ENCODE measurements at places on chromosomes 5 and 9.

GRCh38 chr5:168368854-168369253, 77.4 kb downstream of the WWC1 start:
- no peak for DNase-seq

- DNase-seq, result no peak
Measured at GRCh38 chr9:114088571-114089170, 10.4 kb downstream of the KIF12 start.

DNA sequence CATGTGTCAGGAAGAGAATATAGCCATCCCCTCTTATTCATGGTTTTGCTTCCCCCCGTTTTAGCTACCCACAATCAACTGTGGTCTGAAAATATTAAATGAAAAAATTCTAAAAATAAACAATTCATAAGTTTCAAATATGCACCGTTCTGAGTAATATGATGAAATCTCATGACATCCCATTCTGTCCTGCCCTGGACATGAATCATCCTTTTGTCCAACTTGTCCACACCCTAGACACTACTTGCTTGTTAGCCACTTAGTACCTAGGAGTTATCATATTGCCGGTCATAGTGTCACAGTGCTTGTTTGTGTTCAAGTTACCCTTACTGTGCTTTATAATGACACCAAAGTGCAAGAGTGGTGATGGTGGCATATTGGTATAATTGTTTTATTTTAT, 113.5 kb downstream of the CAAP1 start:
- no peak for DNase-seq

DNA sequence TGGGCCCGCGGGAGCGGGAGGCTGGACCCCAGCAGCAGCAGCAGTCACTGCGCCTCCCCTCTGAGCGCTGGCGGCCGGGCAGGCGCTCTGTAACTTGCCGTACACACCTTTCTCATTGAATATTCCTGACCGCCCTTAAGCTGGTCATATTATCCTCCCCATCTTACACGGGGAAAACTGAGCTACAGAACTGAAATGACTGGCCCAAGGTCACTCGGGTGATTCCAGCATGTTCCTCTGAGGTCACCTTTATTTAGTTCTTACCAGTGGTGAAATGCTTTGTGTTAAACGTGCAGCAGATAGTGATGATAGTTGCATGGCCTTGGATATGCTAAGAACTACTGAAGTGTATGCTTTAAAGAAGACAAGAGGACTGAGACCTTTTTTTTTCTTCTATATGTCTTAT, 607 bp downstream of the UQCRQ start:
- DNase-seq, result no peak

DNA sequence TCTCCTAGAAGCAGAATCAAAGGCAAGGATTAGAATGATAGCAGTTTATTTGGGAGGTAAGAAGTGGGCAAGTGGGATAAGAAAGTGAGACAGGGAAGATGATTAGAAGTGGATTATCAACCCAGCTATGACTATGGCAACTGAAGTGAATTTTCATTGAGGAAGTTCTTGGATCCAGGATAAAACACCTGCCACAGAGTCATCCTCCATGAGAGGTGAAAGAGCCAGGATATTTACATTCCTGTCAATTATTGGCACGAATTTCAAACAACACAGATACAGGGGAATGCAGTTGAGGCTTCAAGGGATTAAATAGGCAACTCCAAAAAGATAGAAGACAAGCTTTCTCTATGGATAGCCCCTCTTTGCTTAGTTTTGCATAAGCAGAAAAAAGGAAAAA, 31.8 kb upstream of the ZNF366 start:
- DNase-seq, result no peak

GRCh38 chr9:14799030-14799429, 76.5 kb upstream of the CER1 start:
- DNase-seq, result no peak

DNA sequence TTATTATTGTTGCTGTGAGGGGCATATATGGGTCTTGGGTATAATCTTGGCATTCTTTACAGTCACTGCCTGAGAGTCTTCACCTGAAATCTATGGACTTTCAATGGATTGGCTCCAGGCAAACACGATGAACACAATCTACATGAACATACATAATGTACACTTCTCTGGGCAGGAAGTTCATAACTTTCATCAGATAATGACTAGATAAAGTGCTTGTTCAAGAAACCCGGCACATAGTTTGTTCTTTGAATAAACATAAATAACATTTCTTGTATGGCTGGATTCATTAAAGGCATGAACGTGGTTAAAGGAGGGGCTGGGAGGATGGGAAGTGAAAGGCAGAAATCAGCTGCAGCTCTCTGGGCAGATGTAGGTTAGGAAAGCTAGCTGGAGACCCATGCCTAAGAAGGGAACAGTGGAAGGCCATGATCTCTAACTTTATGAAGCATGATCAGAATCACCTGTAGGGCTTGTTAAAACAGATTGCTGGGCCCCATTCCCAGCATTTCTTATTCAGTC, 306.9 kb upstream of the EFNA5 start:
- no peak for DNase-seq

GRCh38 chr5:138824924-138825863, 49.9 kb downstream of the LRRTM2 start:
- DNase-seq, result no peak

GRCh38 chr5:93076566-93076965, 504.5 kb downstream of the NR2F1-AS1 start:
- DNase-seq, result no peak

- no peak for DNase-seq
Measured at GRCh38 chr5:91777671-91778070, 394.6 kb upstream of the ARRDC3 start.

- DNase-seq, result no peak
Measured at GRCh38 chr9:113958556-113958955, 82.4 kb downstream of the ZNF618 start.

- DNase-seq, result no peak
Measured at GRCh38 chr9:4921449-4921848, 63.6 kb upstream of the JAK2 start.

DNA sequence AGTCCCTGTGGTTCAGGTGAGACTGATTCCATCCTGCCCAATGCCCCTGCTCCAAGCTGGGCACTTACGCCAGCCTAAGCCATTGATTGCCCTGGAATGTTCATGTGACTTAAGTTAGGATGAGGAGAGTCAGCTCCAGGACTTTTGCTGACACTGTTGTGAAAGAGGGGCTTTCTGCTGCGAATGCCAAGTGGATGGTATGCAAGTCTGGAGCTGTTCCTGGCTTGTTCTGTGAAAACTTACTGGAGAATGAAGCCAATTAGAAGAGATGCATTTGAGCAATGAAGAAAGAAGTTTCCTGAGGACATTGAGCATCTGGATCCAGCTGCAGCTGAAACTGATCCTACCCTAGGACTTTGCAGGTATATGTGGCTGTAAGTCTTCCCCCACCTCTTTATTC, 61.2 kb upstream of the ZFR start:
- DNase-seq, result no peak

DNA sequence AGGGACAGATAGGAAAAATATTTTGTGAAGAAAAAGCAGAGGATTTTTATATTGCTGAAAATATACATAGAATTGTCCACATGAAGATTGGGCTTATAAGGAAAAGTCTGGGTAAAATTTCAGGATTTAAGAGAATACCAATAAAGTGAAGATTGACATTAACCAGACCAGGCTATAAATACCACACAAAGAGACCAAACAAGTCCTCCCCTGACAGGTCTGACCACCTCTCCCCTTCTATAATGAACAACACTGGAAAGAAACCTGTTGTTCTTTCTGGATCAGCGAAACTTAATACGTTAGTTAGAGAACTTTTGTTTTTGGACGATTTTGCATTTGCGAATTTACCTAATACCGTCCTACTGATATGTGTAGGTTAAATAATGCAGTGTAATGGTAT, 138.3 kb downstream of the ISL1 start:
- no peak for DNase-seq

GRCh38 chr5:78562001-78562400, 86.6 kb downstream of the LHFPL2 start:
- no peak for DNase-seq

GRCh38 chr9:105299190-105299854, 54.9 kb downstream of the SLC44A1 start:
- DNase-seq, result peak; percentile 68

DNA sequence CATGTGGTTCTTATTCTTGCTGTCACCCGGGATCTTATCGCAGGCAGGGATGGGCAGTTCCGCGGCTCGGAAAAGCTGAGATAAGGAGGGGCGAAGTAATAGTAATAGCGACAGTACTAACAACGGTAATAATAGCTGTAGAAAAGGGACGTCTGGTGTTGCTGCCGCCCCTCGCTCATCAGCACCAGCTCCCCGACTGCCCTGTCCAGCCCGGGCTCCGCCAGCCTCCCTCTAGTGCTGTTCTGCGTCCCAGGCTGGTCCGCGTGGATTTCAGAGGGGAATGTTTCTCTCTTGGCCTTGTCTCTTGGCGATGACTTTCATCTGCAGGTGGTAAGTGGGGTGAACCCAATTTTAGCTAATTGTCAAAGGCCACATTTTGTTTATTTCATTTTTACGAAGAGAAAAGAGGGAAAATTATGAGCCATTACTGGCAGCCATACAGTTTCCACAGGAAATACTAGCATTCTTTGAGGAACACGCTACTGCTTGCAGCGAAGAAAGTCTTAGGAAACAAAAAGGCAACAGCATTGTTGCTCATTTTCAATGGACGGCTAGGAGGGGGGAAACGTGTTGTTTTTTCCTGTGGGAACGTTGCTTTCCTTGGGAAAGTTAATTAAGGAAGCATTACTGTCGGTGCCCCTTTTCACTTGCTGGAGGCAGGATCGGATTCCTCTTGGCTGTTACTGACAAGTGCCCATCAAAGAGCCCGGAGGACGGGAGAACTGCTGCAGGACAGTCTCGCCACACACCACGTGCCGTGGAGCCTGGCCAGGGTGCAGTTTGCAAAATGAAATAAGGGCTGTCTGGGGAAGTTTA, 762 bp downstream of the SNCAIP start:
- DNase-seq, result no peak

GRCh38 chr9:70000469-70000868, 43.2 kb upstream of the MAMDC2 start:
- DNase-seq, result no peak

DNA sequence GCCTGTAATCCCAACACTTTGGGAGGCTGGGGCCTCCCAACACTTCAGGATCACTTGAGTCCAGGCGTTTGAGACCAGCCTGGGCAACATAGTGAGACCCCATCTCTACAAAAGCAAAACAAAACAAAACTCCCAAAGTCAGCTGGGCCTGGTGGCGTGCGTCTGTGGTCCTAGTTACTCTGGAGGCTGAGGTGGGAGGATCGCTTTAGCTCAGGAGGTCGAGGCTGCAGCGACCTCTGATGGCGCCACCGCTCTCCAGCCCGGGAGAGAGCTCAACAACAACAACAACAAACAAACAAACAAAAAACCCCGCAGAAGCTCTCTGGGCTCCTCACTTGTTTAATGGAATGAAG, 528 bp downstream of the ACOT12 start:
- DNase-seq, result no peak

DNA sequence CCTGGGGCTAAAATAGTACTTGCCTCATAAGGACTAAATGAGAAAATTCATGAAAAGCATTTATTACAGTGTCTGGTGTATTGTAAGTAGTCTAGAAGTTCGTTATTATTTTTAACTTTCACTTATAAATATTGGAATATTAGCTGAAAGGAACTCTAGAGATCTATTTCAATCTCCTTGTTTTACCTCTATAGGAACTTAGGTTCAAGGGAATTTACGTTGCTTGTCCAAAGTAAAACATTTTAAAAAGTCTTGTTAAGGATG, 55.5 kb downstream of the GARNL3 start:
- no peak for DNase-seq

DNA sequence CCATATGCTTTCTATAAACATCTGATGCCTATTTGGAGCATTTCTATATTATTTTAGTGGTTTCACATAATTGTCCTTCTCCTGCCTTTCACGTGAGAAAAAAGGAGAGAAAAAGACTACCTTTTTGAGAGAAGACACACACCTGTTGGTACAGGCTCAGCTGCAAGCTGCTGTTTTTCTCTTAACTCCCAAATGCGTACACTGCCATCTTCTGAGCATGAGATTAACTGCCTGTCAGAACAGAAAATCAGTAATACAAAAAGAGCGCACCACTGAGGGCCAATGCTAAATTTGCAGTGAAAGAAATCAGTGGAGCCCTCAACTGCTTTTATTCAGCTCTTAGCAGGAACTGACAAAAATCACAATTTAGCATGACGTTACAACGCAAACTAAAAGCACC, 54.9 kb downstream of the WDR41 start:
- DNase-seq, result no peak

DNA sequence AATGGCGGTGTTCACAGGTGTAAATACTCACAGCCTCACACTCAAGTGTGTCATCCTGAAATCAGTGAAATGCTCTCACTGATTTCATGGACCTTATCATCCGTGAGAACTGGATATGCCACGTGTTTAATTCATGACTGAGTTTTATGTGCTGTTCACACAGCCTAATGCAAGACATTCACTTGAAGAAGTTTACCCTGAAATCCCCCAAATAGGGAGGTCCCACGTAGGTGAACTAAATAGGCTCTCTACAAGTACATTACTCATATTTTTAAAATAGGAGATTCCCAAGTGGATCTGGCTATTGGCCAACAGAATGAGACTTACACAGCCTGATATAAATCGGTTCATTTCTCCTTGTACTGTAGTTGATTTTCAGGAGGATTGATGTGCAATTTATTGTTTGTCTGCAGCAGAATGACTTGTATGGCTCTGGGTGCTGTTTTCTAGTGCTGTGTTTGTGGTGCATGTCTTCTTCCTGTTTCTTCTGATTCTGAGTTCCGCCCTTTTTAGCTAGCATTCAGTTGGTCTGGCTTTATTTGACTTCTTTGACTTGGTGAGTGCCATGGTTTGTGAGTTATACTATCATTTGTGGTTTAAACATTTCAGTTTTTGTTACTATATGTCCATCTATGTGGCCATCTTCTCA, 25.1 kb downstream of the TRIO start:
- no peak for DNase-seq

GRCh38 chr9:113650207-113651131, 186.9 kb downstream of the RGS3 start:
- peak; percentile 14 for DNase-seq

DNA sequence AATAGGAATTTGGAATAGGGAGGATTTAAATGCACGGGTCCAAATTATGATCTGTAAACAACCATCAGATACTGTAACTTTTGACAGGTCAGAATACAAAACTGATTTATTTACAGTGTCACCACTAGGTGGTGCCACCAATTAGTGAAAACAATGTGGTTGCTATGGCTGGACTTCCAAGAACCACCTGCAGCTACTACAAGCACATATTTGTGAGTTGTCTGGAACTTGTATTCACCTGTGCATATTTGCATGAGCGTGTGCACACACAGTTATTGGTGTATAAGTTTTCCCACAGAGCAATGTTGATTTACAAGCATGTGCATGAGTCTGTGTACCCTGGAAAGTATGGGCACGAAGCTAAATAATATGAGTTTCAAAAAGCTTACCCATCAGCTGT, 3.0 kb upstream of the HRCT1 start:
- DNase-seq, result peak; percentile 43

- DNase-seq, result no peak
Measured at GRCh38 chr5:91225848-91226686, 157.1 kb downstream of the ARRDC3 start.

DNA sequence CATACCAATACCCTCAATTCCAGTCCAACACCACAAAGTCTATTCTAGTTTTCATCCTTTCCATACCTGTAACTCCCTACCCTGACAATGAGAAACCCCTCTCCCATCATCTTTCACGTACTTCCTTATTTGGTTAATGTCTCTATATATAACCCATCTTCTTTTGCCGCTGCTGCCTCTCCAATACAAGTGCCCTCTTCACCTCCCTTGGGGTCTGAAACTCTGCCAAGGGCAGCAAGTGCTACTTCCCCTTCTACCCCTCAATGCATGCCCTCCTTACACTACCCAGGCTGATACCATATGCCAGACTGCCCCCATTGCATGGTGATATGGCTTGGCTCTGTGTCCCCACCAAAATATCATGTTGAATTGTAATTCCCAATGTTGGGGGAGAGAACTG, 24.4 kb upstream of the SMIM15 start:
- no peak for DNase-seq

Measured in amniotic stem cell (primary cell).